Stimulated activated naive B cell treated with anti-CD40 and anti-IgM and Interleukin-4, amounts not matched to agents 10 μg/mL and 1 μg/mL and 100 μg/mL, for 72 hours (primary cell): ENCODE measurements at places on chromosomes 16 and 17.

DNA sequence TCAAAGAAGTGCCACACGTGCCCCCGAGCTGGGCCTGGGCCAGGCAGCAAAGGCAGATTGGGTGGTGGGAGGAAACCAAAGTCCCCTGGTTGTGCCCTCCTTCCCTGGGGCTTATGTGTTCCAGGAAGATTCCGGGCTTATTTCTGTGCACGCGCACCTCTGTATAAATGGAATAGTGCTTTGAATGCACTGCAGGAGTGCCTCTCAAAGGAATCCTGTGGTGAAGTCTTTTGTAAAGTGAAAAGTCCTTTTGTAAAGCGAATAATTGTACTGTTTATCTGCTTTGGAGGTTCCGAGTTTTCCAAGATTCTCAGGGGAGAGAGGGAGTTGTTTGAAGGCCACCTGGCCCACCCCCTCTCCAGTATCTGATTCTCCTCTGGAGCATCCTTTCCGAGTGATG is 26.8 kb downstream of the C17orf75 start:
- no peak for DNase-seq

GRCh38 chr16:76539609-76540008 is 262.4 kb downstream of the CNTNAP4 start:
- DNase-seq: no peak

- DNase-seq: no peak
Measured at GRCh38 chr17:56913353-56913866, 439 bp downstream of the TRIM25 start.

DNA sequence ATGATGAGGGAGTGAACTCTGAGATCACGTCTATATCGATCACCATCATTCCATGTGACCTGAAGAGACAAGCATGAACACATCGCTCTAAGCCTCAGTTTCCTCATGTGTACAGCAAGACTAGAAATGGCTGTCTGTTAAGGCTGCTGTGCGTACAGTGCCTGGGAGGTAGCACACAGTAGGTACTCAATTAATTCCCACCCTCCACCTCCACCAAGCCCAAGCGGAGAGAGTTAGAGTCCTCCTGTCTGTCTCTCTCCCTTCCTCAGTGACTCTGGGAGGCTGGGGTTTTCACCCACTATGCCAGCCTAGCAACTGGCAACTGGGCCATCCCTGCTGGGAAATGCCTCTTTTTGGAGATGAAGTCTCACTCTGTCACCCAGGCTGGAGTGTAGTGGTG is 318.3 kb upstream of the CCL2 start:
- DNase-seq: no peak

- DNase-seq: no peak
Measured at GRCh38 chr17:50048146-50048720, 7.7 kb upstream of the ITGA3 start.

DNA sequence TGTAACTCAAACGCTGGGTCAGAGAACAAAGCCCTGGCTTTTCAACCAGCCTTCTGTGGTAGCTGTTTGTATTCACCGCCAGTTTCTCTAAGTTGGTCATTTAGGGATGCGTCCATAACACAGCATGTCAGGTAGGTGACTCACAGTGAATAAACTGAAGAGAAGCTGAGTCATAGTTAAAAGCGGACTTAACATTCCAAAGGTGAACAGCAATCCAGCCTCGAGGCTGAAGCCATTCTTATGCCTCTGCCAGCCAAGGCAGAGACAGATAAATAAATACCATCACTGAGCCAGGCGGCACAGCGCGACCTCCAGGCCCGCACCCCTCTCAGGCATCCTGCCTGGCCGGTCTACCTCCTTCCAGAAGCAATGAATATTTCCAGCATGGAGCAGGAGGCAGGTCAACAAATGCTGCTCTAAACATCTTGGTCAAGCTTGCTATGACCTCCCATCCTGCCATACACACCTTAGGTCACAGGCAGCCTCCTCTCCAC is 12.4 kb upstream of the CACNG4 start:
- no peak for DNase-seq

DNA sequence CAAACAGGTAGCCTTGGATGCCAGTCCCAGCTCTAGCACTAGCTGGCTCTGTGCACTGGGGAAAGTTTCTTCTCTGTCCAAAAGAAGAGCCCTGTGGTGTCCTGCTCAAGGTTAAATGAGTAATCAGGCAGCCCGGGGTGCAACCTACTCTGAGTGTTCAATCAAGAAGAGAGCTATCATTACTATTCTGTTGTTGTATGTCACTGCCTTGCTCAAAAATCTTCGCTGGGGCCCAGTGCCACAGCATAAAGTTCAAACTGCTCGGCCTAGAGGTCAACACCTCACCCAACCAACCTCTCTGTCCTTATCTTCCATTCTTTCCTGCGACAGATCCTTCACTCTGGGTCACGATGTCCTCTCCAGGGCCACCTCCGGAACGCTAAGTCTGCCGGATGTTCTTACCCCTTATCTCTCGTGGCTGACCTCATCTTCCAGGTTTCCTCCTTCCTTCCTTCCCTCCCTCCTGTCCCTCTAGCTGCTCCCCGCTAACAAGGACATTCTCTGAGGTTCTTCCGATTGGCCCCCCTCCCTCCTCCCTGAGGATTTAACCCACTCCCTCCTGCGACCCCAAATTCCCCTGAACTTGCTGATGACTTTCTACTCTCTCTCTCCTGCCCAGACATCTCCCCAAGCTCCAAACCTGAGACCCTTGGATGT is 4.4 kb downstream of the FDXR start:
- DNase-seq: no peak

GRCh38 chr16:49528060-49528865 is 154.7 kb downstream of the C16orf78 start:
- DNase-seq: no peak

- DNase-seq: no peak
Measured at GRCh38 chr17:34706029-34706428, 126.6 kb downstream of the TMEM132E start.

DNA sequence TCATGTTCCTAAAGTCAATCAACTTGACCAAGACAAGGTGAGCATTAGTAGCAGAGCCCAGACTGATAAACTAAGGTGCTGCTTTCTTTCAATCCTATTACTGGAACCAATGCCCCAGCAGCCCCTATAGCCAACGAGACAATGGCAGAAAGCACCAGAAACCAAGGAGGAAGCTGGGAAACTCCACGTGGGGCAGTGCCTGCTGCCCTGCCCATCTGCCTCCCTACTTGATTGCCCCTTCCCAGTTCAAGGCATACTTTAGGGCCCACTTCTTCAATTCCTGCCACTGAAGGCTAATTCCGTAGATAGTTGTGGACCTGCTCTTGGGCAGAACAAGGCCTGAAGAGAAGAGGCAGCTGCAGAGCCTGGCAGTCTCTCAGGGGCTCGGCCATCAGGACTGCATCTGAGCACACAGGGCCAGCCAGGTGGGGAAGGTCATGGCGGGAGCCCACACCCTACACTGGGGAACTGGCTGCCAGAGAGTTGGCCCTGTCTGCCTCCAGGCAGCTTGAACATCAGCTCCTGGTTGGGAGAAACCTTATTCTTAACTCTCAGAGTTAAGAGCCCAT is 30.9 kb downstream of the WSB1 start:
- DNase-seq: no peak

- DNase-seq: no peak
Measured at GRCh38 chr16:17318238-17318637, 152.5 kb downstream of the XYLT1 start.
